Stimulated activated CD8-positive, alpha-beta memory T cell treated with anti-CD3 and anti-CD28 coated beads, Interleukin-12 subunit alpha, Interleukin-12 subunit beta, amount 100 ng/mL, for 4 hours (primary cell): ENCODE measurements at places on chromosomes 1 and 21.

DNA sequence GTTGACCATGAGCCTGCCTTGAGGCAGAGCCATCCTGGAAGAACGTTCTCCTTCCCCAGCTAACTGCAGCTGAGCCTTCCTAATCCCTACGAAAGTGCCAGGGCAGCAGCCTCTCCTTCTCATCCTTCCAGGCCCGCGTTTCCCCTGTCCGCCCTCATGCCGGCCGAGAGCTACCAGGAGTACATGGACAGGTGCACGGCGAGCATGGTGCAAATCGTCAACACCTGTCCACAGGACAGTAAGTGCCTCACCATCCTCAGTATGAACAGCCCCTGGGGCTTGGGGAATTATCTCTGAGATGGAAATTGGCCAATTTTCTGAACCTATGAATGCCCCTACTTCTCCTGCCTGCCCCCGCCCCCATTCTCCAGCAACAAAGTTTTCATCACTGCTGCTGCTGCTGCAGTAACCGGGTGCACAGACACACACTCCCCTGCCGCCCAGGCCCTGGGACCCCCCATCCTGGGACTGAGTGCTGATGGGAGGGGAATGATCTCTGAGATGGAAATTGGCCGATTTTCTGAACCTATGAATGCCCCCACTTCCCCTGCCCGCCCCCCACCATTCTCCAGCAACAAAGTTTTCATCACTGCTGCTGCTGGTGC is 39.6 kb downstream of the UBASH3A start:
- DNase-seq, result no peak

DNA sequence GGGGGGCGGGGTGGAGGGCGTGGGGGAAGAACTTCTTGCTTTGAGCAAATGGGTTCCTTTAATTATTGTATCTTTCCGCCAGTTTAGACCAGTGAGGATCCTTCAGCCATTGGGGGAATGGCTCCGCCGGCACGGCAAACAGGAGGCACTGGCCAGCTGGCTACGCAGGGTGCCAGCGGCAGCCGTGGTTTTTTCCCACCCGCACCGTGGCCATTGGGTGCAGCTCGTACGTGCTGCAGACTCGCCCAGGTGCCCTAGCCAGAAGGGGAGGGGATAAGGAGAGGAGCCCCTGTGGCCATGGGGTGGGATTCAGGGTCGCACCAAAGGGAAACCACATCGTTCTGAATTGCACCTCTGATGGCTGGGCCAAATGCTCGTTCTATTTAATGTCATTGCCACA is 65.6 kb downstream of the RGSL1 start:
- DNase-seq, result no peak

DNA sequence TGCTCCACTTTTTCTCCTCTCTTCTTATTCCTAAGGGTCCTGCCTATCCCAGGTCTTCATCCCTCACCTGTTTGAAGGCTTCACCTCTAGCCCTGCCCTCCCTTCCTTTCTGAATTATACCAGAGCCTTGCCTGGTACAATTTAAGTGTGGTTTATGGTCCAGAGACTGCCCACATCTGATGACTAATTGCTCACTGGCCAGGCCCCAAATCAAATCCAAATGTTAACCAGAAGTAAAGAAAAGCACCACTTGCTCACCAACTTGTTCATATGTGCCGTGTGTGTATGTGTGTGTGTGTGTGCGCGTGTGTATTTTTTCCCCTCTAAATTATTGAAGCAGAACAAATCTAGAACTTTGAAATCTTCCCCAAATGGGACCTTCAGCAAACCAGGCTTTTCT is 26.4 kb downstream of the MYOM3 start:
- DNase-seq, result no peak

DNA sequence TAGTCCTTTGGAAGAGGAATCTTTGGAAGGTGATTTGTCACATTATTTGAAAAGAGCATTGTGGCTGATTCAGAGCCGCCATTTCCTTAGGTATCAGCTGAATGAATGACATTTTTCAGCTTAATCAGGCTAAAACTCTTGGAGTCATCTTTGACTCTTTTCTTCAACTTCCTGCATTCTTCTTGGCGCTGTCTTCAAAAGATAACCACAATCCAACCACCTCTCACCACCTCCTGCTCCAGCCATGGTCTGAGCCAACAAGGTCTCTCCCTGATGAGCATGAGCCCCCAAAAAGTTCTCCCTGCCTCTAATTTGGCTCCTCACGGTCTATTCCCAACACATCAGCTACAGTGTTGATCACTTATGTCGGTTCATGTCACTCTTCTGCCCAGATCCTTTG is 297.6 kb upstream of the RUNX1 start:
- DNase-seq, result no peak

- DNase-seq, result no peak
These were observed 25.0 kb downstream of the CD55 start for GRCh38 chr1:207346513-207346912.

DNA sequence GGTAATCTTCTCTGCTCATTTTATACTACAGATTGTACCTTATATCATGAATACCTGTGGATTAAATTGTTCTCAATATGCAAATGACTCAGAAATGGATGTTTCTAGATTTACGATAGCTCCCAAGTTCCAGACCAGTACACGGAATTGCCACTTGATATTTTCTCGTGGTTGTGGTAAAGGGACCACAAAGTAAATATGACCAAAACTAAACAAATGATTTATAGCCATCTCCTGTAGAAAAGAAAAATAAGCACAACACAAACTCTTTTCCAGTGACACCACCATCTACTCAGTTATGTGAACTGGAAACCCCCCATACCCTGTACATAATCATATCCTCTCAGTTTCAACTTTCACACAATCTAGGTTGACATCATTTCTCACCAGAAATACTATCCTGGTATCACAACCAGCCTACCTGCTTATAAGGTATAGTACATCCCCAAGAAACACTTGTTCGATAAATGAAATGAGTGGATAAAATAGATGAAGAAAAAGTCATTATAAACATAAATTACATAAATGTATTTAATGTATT is 172.3 kb downstream of the ADGRL4 start:
- no peak for DNase-seq

GRCh38 chr1:67051196-67051595 is 2.8 kb downstream of the SLC35D1 start:
- DNase-seq, result no peak

DNA sequence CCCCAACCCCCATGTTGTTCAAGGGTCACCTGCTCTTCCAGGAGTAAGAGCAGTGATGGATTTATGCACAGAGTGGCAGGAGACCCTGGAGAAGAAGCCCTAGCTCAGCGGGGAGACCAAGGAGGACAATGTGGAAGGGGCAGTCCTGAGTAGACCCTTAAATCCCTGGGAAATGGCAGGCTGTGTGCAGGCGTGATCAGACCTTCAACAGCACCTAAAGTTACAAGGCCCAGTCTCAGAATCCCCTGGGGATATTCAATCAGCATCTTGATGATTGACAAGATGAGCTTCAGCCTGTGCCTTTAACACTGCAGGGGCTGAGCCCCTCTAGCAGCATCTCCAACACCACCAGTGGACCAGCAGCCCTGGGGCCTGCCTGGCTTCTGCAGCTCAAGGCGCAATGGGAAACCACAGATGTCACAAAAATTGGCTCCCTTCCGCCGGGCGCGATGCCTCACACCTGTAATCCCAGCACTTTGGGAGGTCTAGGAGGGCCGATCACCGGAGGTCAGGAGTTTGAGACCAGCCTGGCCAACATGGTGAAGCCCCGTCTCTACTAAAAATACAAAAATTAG is 60.4 kb downstream of the IRF2BP2 start:
- no peak for DNase-seq

GRCh38 chr21:28538987-28539622 is 453.6 kb downstream of the LTN1 start:
- DNase-seq, result no peak

GRCh38 chr1:234609691-234610042 is 311 bp downstream of the IRF2BP2 start:
- DNase-seq, result no peak
